Psoas muscle (tissue), 8 donors: ENCODE measurements at places on chromosomes 13 and 19. TPM values are rescaled to one million over a fixed set of nuclear protein-coding genes. Genes with fewer than 3 reads are reported as not detected.
A peak's percentile ranks its signal among the peaks of the same experiment; 100 is the strongest.

CEACAM4 gene
- not detected for total RNA-seq

GRCh38 chr19:49856574-49857021, 5.6 kb downstream of the PTOV1 start:
- peaks cover 21% of the 10 kb centered on the region for H3K4me1 ChIP-seq
- peaks cover 73% of the 10 kb centered on the region for H3K36me3 ChIP-seq
- H3K27me3 ChIP-seq: no peaks in the 10 kb centered on the region
- DNase-seq: peak; percentile 52
- no peak overlapping the region for H3K4me3 ChIP-seq

- H3K36me3 ChIP-seq: no peaks in the 10 kb centered on the region
- no peak overlapping the region for H3K27ac ChIP-seq
- no peaks in the 10 kb centered on the region for H3K4me1 ChIP-seq
- no peak overlapping the region for H3K4me3 ChIP-seq
- no peaks in the 10 kb centered on the region for H3K27me3 ChIP-seq
- no peak for DNase-seq
These were observed 881.9 kb downstream of the SLITRK6 start for GRCh38 chr13:84917252-84917878.

IL12RB1 gene
- 0.17 TPM for total RNA-seq

DNA sequence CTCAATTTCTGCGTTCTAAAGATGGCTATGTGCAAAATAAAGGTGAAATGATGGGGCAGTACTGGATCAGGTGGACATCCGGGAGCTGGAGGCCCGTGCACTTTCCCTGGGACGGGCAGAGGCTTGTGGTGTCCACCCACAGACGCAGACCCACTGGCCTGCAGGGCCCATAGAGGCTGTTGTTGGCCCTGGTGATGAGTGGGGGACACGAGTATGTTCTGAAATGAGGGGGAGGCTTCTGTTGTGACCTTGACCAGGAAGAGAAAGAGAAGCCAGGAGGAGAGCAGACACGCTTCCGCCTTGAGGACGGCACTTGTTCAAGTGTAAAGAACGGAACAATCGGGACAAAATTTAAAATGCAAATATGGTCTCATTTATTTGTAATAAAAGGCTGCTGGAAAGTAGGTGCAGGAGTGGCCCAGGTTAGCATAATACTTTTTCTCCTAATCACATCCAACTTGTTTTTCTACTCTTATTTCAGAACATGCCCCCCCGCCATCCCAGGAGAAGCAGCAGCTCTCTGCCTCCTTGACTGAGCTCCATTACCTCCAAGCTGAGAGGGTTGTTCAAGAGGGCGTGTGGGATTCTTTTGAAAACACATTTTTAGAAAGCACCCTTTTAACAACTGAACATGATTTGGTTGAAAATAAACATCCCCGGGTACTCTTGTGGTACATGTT, 27.1 kb downstream of the ATP11A start:
- H3K36me3 ChIP-seq: no peaks in the 10 kb centered on the region
- peaks cover 7% of the 10 kb centered on the region for H3K4me1 ChIP-seq
- DNase-seq: no peak
- H3K27ac ChIP-seq: no peak overlapping the region
- no peaks in the 10 kb centered on the region for H3K27me3 ChIP-seq
- no peak overlapping the region for H3K4me3 ChIP-seq

DNA sequence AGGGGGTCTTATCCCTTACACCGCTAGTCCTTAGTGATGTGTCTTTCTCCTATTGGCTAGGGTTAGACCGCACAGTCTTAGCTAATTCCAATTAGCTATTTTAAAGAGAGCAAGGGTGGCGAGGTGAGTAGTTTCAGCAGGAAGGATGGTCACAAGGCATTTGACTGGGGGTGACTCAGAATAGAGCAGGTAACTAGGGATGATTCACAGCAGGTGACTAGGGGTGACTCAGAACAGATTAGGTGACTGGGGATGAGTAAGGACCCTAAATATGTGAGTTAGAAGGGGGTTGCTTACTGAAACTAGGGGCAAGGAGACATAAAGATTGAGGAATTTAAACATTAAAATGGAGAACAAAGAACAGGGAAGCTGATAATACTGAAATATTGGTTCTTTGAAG, 64.3 kb downstream of the ZNF66 start:
- no peak for DNase-seq
- H3K27me3 ChIP-seq: no peaks in the 10 kb centered on the region
- H3K36me3 ChIP-seq: no peaks in the 10 kb centered on the region

GRCh38 chr19:36097036-36097435, 13.9 kb upstream of the OVOL3 start:
- no peaks in the 10 kb centered on the region for H3K36me3 ChIP-seq
- peaks cover 17% of the 10 kb centered on the region for H3K4me1 ChIP-seq
- H3K27ac ChIP-seq: no peak overlapping the region
- H3K4me3 ChIP-seq: no peak overlapping the region

GRCh38 chr13:59094181-59094580, 1069.5 kb downstream of the DIAPH3 start:
- no peak overlapping the region for H3K27ac ChIP-seq
- no peaks in the 10 kb centered on the region for H3K27me3 ChIP-seq
- DNase-seq: no peak

DNA sequence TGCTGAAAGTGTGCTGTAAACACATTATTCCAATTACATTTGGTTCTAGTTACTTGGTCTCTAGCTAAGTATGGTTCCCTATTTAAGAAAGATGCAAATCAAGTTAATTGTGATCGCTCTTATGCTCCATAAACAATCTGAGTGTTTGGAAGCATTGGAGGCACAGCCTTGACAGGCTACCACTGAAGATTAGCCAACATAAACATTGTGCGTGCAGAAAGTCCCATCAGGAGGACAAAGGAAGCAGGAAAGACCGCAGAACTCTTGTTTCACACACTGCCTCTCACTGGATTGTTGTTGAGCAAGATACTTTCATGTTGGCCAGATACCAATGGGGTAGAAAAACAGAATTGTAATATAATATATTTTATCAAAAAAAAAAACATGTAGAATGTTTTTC, 814.4 kb downstream of the EFNB2 start:
- no peak overlapping the region for H3K4me3 ChIP-seq
- H3K27ac ChIP-seq: no peak overlapping the region
- no peaks in the 10 kb centered on the region for H3K4me1 ChIP-seq
- DNase-seq: no peak

DNA sequence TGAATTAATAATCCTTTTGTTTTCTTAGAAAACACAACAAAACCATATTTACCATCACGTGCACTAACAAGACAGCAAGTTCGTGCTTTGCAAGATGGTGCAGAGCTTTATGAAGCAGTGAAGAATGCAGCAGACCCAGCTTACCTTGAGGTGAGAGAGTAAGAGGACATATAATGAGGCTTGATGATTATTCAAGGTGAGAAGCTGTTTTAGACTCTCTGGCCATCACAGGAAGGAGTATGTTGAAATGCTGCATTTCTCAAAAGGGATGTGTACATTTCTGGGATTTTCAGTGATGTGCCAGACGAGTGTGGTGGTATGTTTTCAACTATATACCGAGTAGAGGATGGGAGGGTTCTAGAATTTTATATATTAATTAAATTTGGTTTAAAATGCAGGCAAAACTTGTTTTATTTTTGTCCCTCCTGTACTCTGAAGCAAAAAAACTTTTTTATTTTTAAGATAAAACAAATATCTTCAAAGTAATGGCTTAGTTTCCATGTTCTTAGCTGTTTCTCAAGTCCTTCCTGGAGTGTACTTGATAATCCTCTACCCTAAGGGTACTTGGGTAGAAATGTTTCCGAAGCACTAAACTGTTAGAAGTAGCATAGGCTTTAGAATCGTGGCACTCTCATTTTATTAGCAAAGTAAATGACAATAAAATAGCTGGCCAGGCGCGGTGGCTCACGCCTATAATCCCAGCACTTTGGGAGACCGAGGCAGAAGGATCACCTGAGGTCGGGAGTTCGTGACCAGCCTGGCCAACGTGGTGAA, 51.1 kb downstream of the N4BP2L1 start:
- H3K27me3 ChIP-seq: no peaks in the 10 kb centered on the region
- DNase-seq: no peak
- no peaks in the 10 kb centered on the region for H3K36me3 ChIP-seq
- H3K27ac ChIP-seq: no peak overlapping the region

- no peak overlapping the region for H3K4me3 ChIP-seq
- H3K27me3 ChIP-seq: no peaks in the 10 kb centered on the region
- no peaks in the 10 kb centered on the region for H3K36me3 ChIP-seq
- H3K4me1 ChIP-seq: no peaks in the 10 kb centered on the region
- no peak for DNase-seq
These were observed 665.2 kb downstream of the TBC1D4 start for GRCh38 chr13:74816737-74817136.

WDR88 gene
- not detected for total RNA-seq

MLLT1 gene
- total RNA-seq: 51.7 TPM

- H3K27ac ChIP-seq: no peak overlapping the region
- DNase-seq: no peak
- no peak overlapping the region for H3K4me3 ChIP-seq
- H3K27me3 ChIP-seq: no peaks in the 10 kb centered on the region
- no peaks in the 10 kb centered on the region for H3K4me1 ChIP-seq
- no peaks in the 10 kb centered on the region for H3K36me3 ChIP-seq
These were observed 43.8 kb downstream of the DCT start for GRCh38 chr13:94435604-94436226.

GRCh38 chr19:55544776-55545439, 435 bp downstream of the SBK3 start:
- DNase-seq: peak; percentile 70
- peaks cover 43% of the 10 kb centered on the region for H3K4me1 ChIP-seq
- H3K36me3 ChIP-seq: no peaks in the 10 kb centered on the region
- H3K27me3 ChIP-seq: no peaks in the 10 kb centered on the region

DNA sequence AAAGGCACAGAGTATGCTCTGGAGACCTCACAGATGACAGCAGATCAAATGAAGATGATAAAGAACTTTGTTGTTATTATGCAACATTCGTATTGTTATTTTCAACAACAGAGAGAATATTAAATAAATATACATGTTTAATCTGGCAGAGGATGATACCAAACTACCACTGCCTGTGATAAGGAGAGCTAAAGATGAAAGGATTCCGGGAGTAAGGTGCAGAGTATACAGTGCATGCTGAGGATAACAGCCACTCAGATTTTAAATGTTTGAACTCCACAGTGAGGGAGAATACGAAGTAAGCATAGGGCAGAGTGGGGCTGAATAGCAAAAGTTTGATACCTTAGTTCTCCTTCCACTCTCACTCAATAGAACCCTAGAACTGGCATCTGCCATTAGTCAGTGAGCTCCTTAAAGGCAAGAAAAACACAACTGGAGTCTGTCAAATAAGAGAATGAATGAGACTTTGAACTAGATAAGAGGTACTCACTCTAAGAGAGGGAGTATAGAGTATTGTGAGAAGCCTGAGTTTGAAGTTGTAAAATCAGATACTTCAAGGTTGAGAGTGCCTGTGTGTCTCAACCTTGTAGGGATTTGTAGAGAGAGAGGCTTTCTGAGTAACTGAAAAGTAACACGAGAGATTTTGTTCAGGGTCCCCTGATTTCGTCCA, 78.5 kb downstream of the STARD13 start:
- H3K4me1 ChIP-seq: peaks cover 31% of the 10 kb centered on the region
- DNase-seq: no peak
- no peaks in the 10 kb centered on the region for H3K36me3 ChIP-seq
- H3K27me3 ChIP-seq: no peaks in the 10 kb centered on the region
- H3K27ac ChIP-seq: peak overlapping the region; percentile 13

DNA sequence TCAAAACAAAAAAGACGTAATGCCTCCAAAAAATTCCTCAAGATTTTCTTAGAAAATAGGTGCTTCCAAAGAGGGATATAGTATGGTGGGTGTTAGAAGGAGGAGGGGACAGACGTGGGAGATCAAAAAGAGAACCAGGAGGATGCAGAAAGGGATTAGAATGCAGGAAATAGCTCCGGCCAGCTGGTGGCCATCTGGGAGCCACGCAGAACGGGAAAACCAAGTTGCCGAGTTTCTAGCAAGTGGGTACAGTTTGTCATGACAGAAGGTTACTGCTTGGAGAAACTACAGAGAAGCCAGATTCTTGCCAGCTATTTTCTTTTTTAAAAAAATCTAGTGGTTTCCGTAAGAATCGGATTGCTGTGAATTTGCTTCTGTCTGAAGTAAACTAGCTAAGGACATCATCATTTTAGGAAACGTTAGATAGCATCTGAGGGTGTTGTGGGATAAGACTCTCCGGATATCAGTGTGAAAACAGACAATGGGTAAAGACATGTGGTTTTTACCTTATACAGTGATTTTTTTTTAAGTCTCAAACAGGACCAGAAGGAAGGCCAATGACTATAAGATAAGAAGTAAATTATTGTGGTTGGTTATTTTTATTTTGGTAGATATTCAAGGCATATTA, 104.9 kb downstream of the HSPH1 start:
- H3K27ac ChIP-seq: no peak overlapping the region
- no peaks in the 10 kb centered on the region for H3K4me1 ChIP-seq
- H3K36me3 ChIP-seq: no peaks in the 10 kb centered on the region
- no peak for DNase-seq
- H3K27me3 ChIP-seq: no peaks in the 10 kb centered on the region

PAF1 gene
- total RNA-seq: 34.0 TPM
